ENCODE measurements at places on chromosomes 2 and 18.

- no peak for DNase-seq
Observed at GRCh38 chr2:132849118-132849517, 179.1 kb upstream of the LYPD1 start.

- no peak for DNase-seq
Observed at GRCh38 chr18:62277045-62277444, 48.1 kb upstream of the TNFRSF11A start.

DNA sequence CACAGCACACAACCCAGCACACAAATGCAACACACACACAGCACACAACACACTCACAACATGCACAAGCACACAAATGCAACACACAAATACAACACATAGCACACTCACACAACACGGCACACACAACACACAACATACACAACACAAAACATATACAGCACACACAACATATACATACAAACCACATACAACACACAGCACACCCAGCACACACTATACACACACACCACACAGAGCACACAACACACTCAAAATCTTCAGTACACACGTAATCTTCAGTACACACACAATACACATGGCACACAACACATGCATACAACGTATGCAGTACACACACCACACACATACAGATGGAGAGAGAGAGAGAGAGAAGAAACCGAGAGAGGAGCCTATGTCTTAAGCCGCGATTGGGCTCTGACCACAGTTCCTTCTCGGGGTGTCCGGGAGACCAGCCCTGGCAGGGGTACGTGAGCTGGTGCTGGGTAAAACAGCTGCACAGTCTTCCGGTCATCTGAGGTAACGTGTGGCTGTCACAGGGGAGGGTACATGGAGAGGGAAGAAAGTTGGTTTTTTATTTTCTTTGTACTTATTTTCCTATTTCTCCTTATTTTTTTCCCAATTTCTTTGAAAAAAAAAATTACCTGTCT, 25.1 kb downstream of the POU3F3 start:
- DNase-seq = no peak

DNA sequence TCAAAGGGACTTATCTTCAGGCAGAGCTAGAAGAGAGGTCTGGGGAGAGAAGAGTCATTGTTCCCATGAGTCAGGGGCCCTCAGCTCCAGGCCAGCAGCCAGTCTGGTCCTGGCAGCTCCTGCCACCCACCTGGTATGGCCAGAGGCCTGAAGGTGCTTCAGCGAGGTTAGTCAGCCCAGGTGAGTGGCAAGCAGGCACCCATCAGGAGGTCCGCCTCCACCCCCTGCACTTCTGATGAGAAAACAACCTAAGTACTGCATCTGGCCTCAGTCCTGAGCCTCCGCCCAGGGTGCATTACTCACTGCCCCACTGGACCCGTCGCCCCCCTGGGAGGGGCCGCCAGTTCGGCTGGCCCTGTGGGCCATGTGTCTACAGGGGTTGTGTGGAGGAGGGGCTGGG, 130.2 kb downstream of the INHBB start:
- no peak for DNase-seq

GRCh38 chr2:227871375-227871791, at the start of gene DAW1:
TSS of gene DAW1 (plus strand) at chr2:227871631. CDS start at chr2:227871690, 59 bp downstream.
- DNase-seq = peak; percentile 48

DNA sequence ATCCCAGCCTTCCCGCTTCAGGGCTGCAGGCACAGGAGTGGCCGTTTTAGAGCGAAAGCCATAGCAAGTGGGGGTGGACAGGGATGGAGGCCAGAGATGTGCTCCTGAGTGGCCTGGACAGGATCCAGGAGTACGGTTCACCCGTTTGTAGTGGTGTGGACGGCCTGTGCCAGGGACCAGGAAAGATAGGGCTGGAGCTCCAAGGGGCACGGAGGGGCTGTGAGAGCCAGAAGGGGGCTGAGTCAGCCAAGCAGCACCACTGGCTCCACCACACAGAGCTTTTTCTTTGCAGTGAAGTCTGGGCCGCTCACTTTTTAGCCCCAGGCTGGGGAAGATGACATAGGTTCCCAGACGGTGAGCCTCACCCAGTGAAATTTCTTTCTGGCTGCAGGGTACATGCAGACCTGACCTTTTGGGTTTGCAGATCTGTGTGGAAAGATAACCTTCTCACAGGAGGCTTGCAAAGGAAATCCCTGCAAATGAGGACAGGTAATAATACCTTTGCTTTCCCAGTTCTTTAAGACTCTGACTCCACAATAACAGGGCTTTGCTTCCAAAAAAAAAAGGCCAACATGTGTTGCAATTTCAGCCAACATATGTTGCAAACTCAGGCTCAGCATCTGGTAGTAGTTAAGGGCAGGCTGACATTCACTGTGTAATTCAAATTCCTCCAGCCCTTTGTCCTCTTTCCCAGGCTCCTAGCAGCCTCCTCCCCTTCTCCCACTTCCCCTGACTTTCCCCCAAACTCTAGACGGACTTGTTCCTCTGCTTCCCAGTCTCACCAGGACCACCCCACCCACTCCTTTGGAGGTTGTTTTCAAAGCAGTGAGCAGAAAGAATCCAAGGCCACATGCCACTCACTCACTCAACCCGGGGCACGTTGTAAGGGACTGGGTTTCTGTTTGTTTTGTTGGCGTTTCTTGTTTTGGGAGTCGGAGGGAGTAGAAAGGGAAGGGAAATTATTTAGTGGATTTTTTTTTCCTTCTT, 20.3 kb upstream of the LAPTM4A start:
- DNase-seq = no peak

GRCh38 chr18:261398-262073, 6.3 kb downstream of the THOC1 start:
- DNase-seq = no peak

DNA sequence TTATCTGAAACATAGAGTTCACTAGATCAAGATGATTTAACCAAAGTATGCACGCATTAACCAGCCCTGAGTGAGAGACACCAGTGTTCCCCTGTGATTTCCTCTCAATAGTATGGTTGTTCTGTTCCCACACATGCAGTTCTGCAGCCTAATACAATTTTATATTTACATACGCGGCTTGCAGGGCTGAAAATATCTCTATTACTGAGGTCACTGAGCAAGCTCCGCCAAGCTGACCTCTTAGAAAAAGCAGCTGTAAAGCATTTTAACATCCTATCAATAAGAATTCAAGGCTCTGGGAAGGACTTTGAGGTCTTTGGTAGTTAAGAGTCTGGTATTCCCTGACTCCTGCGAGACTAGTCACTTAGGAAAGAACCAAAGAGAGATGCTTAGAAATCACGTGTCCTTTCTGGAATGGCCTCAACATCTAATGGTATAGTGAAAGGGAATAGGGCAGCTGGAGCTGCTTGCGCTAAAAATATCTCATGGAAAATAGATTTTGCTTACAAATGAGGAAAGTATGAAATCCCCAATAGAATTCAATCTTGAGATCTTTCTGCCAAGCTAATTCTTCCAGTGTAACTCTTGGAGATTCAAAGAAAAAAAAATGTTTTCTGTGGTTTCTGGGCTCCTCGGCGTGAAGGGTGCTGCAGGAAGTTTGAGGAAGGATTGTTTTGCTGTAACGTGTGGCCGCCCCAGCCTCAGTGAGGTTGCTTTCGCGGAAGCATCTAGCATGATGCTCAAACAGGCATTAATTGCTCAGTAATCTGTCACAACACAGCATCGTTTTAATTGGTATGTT, 59.2 kb downstream of the DOCK10 start:
- peak; percentile 39 for DNase-seq

GRCh38 chr2:217650716-217651360, 352.0 kb downstream of the TNS1 start:
- DNase-seq = peak; percentile 52

GRCh38 chr18:9079818-9080528, 22.5 kb upstream of the NDUFV2 start:
- peak; percentile 71 for DNase-seq

DNA sequence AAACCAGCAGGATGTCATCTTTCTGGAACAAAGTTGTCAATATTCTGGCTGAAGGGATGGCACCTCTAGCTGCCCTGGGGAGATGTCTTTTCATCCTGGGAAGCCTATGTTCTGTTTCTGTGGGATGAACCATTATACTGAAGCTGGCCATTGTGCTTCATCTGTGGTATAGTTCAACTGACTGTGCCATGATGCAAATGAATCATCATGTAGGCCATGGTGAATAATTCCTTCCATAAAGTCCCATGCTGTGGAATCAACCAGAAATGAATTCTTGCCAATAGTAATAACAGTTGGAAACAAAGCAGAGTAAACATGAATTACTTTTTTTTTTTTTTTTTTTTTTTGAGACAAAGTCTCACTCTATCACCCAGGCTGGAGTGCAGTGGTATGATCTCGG, 64.1 kb upstream of the CNGA3 start:
- no peak for DNase-seq
